ENCODE measurements at places on chromosomes 11 and 22.

DNA sequence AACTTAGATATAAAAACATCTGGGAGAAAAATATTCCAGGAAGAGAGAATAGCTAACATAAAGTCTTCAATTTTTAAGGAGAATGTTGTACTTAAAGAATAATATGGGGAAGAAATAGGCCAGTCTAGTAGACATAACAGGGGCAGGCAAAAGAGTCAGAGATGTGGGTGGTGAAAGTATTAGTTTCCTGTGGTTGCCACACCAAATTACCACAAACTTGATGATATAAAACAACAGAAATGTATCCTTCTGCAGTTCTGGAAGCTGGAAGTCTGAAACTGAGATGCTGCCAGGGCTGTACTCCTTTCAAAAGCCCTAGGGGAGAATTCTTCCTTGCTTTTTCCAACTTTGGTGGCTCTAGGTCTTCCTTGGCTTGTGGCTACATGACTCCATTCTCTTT, 1309.7 kb downstream of the LRRC4C start:
- no peak for DNase-seq

DNA sequence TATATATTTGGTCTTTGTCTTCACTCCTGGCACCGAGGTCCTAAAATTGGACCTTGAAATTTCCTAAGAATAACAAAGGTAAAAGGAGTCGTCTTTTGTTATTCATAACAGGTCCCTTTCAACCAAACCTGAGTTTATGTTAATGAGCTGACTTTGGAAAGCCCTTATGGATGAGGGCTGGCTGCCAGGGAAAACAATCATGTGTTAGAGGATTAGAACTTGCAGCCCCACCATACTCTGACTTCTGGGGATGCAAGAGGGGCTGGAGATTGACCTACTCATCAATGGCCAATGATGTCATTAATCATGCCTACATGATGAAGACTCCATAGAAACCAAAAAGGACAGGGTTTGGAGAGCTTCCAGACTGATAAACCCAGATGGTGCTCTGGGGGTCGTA, 118.9 kb downstream of the MRTFA start:
- no peak for DNase-seq

- DNase-seq: no peak
These were observed 52.3 kb downstream of the PISD start for GRCh38 chr22:31609716-31610115.

DNA sequence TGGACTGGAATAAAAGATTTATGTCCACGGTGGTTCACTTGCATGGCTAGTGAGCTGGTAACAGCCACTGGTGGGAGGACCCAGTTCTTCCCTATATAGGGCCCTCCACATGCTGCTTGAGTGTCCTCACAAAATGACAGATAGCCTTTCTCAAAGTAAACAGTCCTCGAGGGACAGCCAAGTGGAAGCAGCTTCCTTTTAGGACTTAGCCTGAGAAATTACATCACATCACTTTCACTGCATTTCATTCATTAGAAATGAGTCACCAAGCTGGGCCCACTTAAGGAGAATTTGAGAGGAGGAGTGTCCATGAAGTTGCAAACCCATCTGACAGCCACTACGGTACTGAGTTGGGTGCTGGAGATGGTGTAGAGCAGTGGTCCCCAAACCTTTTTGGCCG, 7.0 kb downstream of the ISX start:
- DNase-seq: no peak

DNA sequence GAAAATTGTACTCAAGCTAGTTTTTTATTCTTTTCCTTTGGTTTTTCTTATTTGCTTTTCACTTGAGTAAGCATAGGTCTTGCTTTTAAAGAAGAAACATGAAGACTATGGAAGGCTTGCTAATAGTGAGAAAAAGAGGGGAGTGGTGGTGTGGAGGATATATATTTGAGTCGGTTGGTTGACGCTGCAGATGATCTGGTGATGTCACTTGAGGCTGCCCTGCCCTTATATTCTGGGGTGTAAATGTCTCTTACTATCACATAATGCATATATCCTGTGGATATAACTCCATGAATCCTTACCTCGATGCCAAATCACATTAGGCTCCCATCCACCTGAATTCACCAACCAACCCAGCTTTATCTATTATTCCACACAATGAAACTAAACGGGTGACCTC, 2.9 kb downstream of the GRIA4 start:
- DNase-seq: no peak

- peak; percentile 61 for DNase-seq
These were observed 393 bp downstream of the ST13 start for GRCh38 chr22:40855979-40856512.

GRCh38 chr22:35910003-35910769, 118.4 kb downstream of the RBFOX2 start:
- no peak for DNase-seq

GRCh38 chr11:75429902-75430713, 2.9 kb downstream of the KLHL35 start:
- peak; percentile 62 for DNase-seq

- no peak for DNase-seq
These were observed 27.7 kb upstream of the TP53I11 start for GRCh38 chr11:44978274-44978960.

GRCh38 chr11:4699697-4700435, 2.2 kb upstream of the OR51E2 start:
- DNase-seq: no peak

DNA sequence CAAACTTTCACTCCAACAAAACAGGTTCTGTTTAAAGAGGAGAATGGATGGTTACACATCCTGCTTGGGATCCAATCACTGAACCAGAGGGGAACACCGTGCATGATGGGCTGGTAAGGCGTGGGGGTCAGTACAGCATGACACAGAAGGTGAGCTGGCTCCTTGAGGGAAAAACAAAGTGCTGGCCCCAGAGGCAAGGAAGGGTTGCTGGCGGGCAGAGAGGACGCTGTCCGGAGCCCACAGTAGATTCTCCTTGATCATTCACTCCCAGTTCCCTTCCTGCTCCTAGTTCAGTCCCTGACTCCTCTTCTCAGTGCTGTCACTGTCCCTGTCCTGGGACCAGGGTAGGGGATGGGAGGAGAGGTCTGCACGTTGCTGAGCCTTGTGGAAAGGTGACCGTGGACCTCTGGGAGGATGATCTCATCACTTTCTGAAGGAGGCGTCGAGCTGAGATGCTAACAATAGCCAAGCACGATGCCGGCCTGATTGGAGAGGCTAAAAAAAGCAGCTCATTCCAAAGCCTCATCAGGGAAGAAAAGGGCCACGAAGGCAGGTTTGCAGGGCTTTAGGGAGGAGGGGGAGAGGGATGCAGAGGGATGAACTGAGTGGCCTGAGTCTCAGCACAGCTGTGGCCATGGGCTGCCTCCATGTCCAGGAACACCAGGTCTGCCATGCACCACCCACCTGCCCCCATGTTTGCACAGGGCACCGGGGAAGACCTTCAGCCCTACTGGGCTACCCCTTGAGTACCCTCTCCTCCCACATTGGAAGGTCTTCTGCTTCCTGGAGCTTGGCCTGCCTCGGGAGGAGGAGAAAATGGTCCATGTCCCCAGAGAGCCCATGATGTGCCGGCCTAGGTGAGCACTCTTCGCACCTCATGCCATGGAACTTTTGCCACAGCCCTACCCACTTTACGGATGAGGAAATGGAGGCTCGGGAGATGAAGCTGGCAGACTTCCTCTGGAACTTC, 72.7 kb upstream of the RTL6 start:
- no peak for DNase-seq

GRCh38 chr11:104090767-104091166, 54.3 kb downstream of the DDI1 start:
- DNase-seq: no peak

- no peak for DNase-seq
These were observed 201.7 kb downstream of the GRIK4 start for GRCh38 chr11:120713296-120713695.
